ENCODE measurements at places on chromosomes 7 and 10. TPM values are rescaled to one million over a fixed set of nuclear protein-coding genes. Genes with fewer than 3 reads are reported as not detected.

PLAU gene
- 0.35 TPM for total RNA-seq

SHH gene
- not detected for total RNA-seq

FKBP6 gene
- not detected for total RNA-seq

DENND10 gene
- 82.6 TPM for total RNA-seq

BNIP3 gene
- 20.2 TPM for total RNA-seq

CACNB2 gene
- total RNA-seq = 0.39 TPM

ITGB8 gene
- 2.1 TPM for total RNA-seq

PRLHR gene
- total RNA-seq = not detected

AFAP1L2 gene
- total RNA-seq = 1.1 TPM

CPEB3 gene
- 4.4 TPM for total RNA-seq

SLC18A2 gene
- total RNA-seq = 0.25 TPM

EPO gene
- not detected for total RNA-seq

C10orf143 gene
- 7.7 TPM for total RNA-seq

PAX2 gene
- not detected for total RNA-seq

TET1 gene
- total RNA-seq = 4.3 TPM

PLCE1 gene
- not detected for total RNA-seq

FAM20C gene
- total RNA-seq = not detected

ABCC2 gene
- total RNA-seq = 3.6 TPM

PDZD7 gene
- total RNA-seq = 3.5 TPM

UTF1 gene
- total RNA-seq = not detected

FAM131B gene
- 0.27 TPM for total RNA-seq

ACSM6 gene
- total RNA-seq = not detected

EVX1 gene
- not detected for total RNA-seq

DKK1 gene
- not detected for total RNA-seq

GNG11 gene
- 3.1 TPM for total RNA-seq

TLL2 gene
- not detected for total RNA-seq

All from CD4-positive, CD25-positive, alpha-beta regulatory T cell (primary cell).